Fibroblast of skin of right biceps (primary cell): ENCODE measurements at places on chromosomes 13 and 19.
A peak's percentile ranks its signal among the peaks of the same experiment; 100 is the strongest.

DNA sequence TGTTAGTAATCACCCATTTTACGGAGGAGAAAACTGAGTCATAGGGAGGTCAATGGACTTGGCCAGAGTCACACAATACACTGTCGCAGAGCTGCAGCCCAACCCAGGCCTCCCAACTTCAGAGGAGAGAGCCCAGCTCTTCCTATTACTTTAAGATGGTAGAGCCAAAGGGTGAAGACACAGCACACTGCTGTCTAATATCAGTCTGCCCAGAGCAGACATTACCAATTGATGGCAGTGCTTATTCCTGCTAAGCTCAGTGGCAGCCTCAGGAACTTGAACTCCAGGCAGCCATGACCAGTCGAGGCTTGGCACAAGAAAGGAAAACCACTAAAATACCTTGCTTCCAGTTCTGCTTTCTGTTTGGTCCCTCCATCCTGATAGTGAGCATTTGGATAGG lies 18.4 kb downstream of the TMEM150B start:
- no peak for DNase-seq

- no peak for DNase-seq
These were observed 2.1 kb downstream of the SARS2 start for GRCh38 chr19:38928391-38929001.

GRCh38 chr13:66477816-66478215 lies 752.3 kb downstream of the PCDH9 start:
- DNase-seq = peak; percentile 29

DNA sequence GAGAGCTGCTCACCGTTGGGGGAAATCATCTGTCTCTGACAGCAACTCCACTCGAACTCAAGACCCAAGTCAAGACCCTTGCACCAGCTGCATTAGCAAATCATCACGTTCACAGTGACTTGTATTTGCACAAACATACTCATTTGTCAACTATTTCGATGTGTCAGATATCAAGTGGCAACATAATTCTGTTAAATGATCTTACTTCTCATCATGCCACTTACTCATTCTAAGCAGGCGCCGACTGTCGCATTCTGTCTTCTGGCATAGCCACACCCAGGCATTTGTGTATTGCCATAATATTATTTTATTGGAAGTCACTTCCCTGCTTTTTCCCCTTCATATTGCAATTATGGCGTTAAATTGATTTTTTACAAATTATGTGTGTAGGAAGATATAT lies 23.0 kb upstream of the ATP1A3 start:
- no peak for DNase-seq

DNA sequence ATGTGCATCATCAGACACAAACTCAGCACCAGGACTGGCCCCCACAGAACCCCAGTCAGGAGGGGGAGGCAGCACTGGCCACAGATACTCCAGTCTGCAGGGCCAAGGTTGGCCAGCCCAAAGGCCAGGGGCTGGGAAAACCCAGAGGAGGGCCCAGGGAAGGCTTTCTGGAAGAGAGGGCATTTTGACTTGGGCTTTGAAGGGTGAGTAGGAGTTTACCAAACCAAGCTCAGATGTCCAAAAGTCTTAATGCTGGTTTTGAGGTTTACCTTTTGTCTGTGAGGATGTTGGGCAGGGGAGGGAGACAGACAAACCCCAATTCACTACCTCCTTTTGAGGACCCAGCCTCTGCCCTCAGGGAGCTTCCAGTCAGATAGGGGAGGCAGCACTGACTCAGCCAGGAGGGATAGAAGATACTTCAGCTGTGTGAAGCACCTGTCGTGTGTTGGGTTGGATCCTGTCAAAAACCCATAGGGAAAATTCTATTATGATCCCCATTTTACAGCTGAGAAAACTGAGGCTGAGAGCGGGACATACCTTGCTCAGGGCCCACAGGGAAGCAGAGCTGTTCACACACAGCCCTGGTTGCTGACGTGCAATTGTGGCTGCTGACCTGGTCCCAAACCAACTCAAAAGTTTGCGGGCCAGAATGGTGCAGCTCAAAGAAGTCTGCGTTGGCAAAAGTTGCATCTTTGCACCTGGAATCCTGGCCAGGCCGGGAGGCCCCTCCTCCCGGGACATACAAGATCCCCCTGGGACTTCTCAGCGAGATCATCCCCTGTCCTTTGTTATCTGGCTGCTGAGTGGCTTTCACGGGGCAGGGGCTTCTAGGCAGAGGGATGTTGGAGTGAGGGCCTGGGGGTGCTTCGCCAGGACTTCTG lies 13.1 kb downstream of the CILP2 start:
- no peak for DNase-seq

DNA sequence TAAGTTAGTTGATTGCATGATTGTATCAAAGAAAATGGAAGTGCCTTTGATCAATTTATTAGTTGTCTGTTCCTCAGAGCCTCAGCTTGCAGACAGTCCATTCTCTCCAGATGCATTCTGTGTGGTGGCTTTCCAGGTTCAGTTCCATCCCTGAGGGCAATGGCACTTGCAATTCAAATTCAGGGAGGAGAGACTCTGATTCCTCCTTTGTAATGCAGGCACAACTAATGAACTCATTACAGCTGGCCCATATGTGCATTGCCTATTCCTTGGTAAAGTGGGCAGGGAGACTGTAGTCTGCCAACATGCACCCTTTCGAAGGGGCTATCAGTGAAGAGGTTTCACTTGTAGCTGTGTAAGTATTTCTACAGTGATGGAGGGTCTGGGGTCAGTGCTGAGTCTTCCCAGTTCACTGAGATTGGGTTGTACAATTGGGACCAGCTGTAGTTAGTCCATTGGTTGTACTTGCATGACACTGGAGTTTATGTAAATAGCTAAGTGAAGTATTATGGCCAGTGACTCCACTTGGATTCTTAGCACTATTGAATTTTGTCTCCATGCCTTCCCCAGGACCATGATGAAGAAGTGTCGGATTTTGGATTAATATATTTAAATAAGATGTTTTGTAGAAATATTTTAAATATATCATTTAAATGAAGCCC lies 401.7 kb downstream of the GPC6 start:
- DNase-seq = no peak

- DNase-seq = peak; percentile 74
These were observed 17.3 kb downstream of the PLD3 start for GRCh38 chr19:40365613-40366401.

DNA sequence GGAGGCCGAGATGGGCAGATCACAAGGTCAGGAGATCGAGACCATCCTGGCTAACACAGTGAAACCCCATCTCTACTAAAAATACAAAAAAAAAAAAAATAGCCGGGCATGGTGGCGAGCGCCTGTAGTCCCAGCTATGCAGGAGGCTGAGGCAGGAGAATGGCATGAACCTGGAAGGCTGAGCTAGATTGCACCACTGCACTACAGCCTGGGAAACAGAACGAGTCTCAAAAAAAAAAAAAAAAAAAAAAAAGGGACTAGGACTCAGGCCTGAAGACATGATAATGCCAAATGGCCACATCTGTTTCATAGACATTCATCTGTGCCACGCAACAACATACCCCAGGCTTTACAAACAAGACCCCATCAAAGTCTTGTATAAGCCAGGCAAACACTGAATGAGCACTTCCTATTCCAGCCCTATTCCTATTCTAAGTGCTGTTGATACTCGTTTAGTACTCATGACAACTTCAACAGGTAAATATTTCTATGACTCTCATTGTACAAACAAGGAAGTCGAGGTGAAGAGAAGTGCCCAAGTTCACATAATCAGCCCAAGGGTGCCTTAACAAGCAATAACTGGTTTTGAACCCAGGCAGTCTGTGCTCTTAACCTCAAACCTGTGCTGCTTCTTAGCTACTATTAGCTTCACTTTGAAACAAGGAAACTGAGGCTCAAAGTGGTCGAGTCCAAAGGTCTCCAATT lies 1.7 kb downstream of the B9D2 start:
- no peak for DNase-seq

DNA sequence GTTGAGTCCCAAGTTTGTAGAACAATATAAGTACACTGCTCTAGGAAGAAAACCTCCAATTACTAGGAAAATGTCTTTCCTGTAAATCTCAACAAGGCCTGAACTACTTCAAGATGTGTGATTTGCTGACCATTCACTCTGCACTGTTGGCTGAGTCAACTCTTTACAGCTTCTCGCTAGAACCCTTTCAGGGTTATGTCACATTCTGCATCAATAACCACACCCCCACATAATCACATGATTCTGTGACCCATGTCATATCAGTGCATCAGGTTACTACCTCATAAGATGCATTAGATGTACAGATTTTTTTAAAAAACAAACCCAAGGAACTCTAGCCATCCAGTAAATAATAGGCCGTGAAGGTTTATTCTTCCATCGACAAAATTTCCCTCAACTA lies 16.1 kb upstream of the DCLK1 start:
- no peak for DNase-seq

DNA sequence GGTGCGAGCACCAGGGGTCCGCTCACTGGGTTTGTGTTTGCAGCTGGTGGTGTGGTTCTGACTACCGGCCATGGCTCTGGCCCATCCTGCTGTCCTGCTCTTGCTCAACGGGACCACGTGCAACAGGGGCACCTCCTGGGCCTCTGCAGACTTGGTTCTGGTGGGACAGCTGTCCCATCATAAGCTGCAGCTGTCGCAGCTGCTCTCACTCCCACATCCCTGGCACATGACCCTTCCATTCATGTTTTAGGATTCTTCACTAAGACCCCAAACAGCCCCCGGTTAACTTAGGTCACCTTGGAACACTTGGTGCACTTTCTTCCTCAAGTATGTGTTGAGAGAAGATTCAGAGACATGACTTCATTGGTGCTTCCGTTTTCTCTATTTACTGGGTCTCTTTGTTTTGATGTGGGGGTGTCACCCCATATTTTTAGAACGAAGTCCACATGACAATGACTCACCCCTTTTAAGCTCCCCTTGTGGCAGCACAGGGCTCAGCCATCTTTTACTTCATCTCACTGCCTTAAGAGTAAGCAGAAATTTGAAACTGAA lies 68.4 kb upstream of the ARHGEF7 start:
- peak; percentile 25 for DNase-seq

DNA sequence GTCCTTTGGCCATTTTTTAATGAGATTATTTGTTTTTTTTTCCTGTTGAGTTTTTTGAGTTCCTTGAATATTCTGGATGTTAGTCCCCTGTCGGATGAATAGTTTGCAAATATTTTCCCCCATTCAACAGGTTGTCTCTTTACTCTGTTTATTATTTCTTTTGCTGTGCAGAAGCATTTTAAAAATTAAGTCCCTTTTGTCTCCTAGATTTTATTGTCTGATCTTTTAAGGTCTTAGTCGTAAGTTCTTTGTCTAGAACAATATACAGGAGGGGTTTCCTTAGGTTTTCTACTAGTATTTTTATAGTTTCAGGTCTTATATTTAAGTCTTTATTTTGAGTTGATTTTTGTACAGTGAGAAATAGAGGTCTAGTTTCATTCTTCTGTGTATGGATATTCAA lies 284.4 kb downstream of the GPC6 start:
- DNase-seq = no peak

- DNase-seq = peak; percentile 31
These were observed 45.3 kb upstream of the TRPC4 start for GRCh38 chr13:37914781-37915391.

DNA sequence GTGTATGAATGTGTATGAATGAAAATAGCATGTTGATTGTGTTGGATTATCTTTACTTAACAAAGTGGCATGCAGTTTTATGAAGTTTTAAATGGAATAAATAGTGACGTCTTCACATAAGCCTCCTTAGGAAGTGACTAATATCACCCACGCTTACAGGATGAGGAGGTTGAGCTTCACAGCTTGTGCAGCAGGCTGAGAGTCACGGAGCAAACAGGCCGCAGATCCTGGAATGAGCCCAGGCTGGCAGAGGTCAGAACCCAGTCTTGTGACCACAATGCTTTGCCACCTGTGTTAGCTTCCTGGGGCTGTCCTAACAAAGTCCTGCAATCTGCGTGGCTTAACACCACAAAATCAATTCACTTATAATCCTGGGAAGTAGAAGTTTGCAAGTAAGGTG lies 20.8 kb downstream of the LAIR2 start:
- no peak for DNase-seq

- DNase-seq = peak; percentile 20
These were observed 27.7 kb downstream of the TMEM161A start for GRCh38 chr19:19110410-19111135.

- DNase-seq = no peak
These were observed 9.1 kb downstream of the COQ8B start for GRCh38 chr19:40707615-40708014.

GRCh38 chr13:33863188-33863789 lies 45.3 kb downstream of the RFC3 start:
- no peak for DNase-seq

DNA sequence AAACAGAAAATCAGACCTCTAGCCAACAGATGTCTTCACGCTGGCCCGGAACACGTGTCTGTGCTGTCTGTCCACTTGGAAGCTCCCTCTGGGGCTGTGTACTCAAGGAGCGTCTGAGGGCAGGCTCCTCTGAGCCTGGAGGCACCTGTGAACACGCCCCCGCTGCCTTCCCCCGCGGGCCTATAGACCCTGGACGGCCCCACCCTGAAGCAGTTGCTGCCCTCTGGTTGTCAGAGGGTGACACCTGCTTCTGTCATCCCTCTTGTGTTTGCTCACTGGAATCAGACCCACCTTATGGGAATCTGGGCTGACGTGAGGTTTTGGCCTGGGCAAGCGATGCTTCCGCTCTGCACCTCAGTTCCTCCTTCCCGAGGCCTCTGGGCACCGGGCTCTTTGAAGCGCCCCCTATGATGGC lies 19.2 kb downstream of the EPN1 start:
- no peak for DNase-seq

GRCh38 chr19:19214892-19215291 lies 3.1 kb downstream of the NCAN start:
- peak; percentile 44 for DNase-seq

- no peak for DNase-seq
These were observed 84.3 kb upstream of the UBL3 start for GRCh38 chr13:29934531-29935308.

DNA sequence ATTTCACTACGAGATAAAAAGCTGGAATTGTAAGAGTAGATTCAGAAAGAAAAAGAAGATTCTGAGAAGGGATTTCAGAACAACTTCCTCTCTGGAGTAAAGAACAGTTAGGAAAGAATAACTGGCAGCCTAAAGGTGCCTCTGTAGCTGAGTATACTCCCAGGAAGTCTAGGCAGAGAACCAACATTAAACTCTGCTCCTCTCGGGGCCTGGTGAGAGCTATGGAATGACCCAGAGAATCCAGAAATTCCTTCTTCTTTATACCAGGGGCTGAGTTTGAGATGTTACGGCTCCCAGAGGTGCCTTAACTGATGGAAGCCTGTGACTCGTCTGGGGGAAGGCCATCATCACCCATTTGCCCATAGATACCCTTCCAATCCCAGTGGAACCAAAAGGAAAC lies 39.1 kb downstream of the FAM216B start:
- DNase-seq = peak; percentile 71

GRCh38 chr19:46718934-46719622 lies 2.2 kb upstream of the PRKD2 start:
- no peak for DNase-seq
